CD4-positive, alpha-beta T cell treated with Interleukin-15 for 4 hours (primary cell): ENCODE measurements at places on chromosomes 13 and 19.
A peak's percentile ranks its signal among the peaks of the same experiment; 100 is the strongest.

- no peak for DNase-seq
These were observed 76.2 kb upstream of the MTIF3 start for GRCh38 chr13:27526516-27526915.

- no peak for DNase-seq
These were observed 72.7 kb downstream of the URI1 start for GRCh38 chr19:30014770-30015169.

DNA sequence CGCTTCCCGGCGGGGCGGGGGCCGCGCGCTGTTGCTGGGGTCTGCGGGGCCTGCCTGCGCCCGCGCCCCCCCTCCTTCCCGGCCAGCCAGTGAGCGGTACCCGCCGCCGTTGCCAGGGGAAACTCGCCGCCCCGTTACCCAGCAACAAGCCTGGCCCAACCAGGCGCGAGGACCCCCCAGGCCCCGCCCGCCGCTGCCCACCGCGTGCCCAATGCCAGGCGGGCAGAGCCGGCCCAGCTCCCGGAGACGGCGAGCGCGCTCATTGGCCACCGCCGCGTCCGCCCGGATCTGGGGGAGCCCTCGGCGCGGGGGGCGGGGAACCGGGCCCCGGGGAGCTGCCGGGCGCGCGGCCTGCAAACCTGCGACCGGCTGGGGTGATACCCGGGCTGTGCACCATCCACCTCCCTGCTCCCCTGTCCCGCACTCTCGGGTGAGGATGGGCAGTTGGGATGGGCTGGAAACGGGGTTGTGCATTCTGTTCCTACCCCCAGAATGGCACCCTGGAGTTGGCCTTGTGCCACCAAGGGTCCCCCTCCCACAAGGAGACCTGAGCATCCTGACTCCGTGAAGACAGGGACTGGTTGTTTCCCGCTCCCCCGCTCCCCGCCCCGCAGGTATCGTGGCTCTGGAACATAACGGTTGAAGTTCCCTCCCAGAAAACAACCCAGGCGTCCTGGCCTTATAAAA lies 8.8 kb upstream of the BBC3 start:
- DNase-seq = peak; percentile 73

GRCh38 chr13:59534806-59535205 lies 628.9 kb downstream of the DIAPH3 start:
- no peak for DNase-seq
